ENCODE measurements at places on chromosomes 3 and 15.

DNA sequence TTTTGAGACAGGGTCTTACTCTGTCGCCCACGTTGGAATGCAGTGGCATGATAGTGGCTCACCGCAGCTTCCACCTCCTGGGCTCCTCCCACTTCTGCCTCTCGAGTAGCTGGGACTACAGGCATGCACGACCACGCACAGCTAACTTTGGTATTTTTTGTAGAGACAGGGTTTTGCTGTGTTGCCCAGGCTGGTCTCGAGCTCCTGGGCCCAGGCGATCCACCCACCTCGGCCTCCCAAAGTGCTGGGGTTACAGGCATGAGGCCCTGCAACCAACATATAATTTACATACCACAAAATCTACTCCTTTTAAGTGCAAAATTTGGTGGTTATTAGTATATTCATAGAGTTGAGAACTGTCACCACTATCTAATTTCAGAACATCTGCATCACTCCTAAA, 31.7 kb downstream of the CCDC14 start:
- no peak for DNase-seq

- DNase-seq = peak; percentile 1
Measured at GRCh38 chr15:28922707-28923012, 36.9 kb downstream of the APBA2 start.

- no peak for DNase-seq
Measured at GRCh38 chr3:155995525-155996370, 124.6 kb upstream of the KCNAB1 start.

- DNase-seq = no peak
Measured at GRCh38 chr15:51049081-51049480, 45.6 kb downstream of the TNFAIP8L3 start.

DNA sequence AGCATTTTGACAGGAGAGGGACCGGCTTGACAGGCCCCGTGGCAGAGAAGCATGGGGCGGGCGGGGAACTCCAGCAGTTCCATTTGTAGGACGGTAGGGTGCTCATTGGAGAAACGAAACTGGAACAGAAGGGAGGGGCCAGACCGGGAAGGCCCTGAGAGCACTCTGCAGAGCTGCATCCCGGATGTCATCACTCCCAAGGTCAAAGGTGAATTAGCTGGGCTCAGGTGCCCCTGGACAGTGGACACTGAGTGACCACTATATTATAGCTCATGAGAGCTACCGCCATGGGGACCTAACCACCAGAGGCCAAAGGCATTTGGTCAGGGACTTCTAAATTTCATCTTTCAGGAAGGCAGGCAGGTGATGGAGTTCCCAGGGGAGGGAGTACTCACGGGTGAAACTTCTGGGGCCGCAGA, 7.3 kb downstream of the CSRNP1 start:
- no peak for DNase-seq

DNA sequence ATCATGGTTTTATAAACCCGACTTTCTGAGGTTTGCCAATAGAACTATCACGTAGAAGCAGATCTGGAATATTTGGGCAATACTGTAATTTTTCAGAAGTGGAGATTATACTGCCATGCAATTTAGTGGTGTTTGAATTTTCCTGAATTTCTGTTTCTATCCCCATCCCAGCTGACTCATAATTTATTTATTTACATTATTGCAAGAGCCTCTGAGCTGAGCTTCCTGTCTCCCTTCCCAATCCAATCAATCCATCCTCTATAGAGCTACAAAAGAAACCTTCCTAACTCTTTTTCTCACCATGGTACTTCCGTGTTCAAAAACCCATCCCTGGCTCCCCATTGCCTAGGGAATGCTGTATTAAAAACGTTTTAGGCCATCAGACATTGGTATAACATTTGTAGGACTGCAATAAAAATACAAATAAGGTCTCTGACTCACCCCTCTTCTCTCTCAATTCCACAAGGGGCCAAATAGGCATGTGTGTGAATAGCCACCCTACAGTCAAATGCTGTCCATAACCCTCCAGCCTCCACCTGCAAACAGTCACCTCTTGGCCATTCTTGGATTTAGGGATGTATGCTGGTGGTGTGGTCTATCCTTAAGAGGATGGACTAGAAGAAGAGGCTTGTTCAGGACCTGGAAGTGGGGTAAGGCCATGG, 190.7 kb downstream of the CD47 start:
- DNase-seq = no peak

DNA sequence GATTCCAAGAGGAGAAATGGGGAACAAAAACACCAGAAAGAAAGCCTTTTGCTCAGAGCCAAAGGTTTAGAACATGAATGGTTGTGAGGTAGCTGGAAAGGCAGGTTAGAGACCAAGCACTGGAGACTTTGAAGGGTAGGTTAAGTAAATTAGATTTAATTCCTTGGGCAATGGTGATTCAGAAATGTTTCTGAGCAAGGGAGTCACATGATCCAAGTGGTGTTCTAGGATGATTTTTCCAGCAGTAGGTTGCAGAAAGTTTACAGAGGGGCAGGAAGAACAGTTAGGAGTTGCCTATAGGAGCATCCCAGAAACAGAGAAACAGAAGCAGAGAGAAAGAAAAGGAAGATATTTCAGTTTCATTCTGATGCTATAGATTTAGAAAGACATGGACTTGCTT, 139.8 kb downstream of the WDR76 start:
- DNase-seq = no peak

DNA sequence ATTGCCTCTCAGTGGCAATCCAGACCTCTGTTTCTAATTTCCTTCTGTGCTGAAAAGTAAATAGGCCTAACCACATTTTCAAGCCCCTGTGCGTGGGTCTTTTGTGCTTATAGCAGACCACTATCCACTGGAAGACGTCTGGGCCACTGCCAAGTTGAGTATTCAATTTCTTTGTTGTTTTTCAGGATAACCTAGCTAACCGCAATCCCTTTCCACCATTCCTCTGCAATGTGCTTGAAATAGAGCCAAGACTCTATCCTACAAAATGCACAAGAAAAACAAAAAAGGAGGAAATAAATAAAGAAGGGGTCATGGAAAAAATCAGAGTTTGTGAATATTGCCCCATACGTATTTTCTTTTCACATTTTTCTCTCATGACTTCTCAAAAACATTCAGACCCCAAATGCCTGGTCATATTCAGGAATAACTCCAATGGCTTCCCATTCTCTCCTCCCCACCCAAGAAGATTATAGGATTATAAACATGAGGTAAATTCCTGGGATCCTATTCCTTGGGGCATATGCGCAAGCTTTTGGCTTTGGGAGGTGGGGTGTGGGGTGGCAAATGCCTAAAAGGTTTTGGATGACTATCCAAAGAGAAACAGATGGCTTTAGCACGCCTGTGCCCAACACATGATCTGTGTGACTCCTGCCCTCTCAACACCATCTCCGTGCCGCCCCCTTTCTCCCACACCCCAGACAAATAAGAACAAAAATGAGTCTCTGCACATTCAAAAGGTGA, 217.9 kb upstream of the THBS1 start:
- DNase-seq = no peak

DNA sequence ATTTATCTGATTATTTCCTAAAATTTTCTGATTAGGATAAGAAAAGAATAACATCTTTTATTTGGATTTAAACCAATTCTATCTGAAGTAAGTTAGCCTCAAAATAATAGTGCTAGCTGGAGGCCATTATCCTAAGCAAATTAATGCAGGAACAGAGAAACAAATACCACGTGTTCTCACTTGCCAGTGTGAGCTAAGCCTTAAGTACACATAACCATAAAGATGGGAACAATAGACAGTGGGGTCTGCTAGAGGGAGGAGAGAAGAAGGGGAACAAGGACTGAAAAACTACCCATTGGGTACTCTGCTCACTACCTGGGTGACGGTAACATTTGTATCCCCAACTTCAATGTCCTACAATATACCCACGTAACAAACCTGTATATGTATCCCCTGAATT, 31.3 kb upstream of the LYSMD4 start:
- DNase-seq = no peak

DNA sequence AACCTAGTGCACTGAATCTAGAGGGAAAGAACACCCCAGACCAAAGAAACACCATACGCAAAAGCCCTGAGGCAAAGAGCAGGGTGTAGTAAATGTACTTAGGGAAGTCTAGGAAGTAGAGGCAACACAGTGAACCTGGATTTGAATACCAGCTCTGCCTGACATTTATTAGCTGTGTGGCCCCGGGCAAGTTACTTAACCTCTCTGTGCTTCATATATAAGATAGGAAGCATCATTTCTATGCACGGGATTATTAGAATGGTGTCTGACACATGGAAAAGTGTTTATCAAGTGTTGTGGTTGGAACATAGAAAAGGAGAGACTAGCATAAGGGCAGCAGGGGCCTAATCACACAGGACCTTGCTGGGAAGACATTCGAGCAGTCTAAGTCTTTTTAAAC, 132.2 kb downstream of the ERC2 start:
- DNase-seq = no peak

DNA sequence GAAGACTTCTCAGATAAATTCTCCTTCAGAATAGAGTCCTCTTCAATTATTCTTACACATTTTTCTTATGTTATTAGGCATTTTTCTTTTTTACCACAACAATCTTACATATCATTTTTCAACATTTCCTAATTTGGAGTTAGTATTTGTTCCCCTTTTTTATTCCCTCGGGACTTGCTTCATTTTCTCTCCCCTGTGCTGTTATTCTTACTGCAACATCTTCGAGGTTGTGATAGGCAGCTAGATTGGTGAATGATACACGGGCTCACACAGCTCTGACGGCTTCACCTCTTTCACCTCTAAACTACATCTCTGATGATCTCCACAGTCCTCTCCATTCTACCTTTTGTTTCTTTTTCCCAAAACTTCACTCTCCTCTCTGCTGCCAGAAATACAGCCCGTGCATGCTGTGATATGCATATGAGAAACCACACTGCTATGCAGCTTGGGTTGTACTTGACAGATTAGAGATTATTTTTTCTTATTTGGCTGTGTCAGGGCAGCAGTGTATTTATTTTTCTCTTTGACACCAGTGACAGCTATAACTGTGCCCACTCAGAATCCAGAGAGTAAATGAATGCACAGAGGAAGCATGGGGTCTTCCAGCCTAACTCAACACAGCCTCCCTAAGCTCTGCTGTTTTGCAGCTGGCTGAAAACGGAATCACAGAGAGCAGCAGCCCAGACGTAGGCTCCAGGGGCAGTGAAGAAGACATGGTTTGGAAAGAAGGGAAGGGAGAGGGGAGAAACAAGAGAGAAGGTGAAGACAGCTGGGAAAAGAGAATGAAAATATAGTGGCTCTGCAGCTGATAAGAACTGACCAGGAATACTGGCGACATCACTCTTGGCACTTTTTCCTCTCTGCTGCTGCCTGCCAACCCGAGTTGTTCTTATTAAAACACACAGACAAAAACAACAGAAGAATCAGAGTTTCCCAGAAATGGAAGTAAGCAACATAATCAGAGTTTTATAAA, 61.8 kb downstream of the SLC9A9 start:
- no peak for DNase-seq

DNA sequence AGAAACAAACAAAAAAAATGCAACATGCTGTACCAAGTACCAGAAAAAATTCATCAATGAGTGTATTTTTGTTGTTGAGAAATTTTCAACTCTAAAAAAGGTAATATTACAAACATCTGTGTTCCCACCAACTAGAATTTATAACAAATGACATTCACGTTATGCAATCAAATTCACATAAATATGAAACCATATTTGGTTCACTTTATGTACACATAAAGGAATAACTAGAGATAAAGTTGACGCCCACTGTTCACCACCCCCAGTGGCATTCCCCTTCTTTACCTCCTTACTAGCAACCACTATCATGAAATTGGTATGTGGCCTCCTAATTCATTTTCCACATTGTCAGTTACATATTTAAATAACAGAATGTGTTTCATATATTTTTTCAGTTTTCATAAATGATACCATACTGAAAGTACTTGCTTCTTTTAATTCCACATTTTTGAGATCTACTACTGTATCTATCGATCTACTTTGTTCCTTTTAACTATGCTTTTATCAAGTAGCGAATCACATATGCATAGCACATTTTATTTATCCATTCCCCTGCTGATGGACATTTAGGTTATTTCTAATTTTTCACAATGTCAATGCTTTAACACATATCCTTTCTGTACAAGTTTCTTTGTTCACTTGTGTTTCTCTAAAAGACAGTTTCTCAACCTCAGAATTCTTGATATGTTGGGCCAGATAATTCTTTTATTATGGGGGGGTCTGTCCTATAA, 34.5 kb downstream of the TBC1D5 start:
- no peak for DNase-seq

DNA sequence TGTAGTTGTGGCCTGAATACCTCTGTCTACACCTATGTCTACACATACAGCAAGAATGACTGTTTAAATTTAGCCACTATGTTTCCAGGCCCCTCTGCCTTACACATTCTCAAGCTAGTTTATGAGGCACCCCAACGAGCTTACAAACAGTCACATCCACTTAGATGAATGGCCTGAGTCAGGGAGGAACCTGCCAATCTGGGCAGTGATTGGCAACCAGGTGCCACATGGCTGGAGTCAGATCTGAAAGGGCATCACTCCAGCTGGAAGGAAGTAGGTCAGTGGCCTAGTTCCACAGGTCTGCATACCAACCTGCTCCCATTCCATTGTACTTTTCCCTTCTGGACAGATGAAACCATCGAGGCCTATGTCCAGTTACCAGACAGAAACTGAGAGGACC, 136.3 kb downstream of the FOXP1 start:
- no peak for DNase-seq

DNA sequence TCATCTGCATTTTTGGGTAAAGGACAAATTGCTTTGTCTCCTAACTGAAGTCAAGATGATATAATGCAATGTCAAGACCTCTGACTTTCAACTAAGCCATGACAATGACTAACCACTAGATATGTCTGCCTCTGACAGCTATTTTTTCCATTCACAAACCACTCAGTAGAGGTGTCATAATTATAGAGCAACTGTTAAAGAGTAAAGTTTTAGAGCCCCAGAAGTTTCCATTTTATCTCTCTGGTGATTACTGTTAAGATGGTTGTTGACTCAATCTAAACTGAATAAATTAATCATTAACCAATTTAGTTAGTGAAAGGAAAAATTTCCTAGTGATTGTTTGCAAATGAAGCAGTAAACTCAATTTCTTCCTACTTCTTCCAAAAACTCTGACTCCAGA, 779.9 kb downstream of the GRM7 start:
- no peak for DNase-seq

All from CD4-positive, alpha-beta T cell treated with Interleukin-17A for 4 hours (primary cell).